Stimulated activated CD4-positive, alpha-beta T cell treated with anti-CD3 and anti-CD28 coated beads, Interleukin-4, amount 100 ng/mL, for 4 hours (primary cell): ENCODE measurements at places on chromosomes 7 and 10.

DNA sequence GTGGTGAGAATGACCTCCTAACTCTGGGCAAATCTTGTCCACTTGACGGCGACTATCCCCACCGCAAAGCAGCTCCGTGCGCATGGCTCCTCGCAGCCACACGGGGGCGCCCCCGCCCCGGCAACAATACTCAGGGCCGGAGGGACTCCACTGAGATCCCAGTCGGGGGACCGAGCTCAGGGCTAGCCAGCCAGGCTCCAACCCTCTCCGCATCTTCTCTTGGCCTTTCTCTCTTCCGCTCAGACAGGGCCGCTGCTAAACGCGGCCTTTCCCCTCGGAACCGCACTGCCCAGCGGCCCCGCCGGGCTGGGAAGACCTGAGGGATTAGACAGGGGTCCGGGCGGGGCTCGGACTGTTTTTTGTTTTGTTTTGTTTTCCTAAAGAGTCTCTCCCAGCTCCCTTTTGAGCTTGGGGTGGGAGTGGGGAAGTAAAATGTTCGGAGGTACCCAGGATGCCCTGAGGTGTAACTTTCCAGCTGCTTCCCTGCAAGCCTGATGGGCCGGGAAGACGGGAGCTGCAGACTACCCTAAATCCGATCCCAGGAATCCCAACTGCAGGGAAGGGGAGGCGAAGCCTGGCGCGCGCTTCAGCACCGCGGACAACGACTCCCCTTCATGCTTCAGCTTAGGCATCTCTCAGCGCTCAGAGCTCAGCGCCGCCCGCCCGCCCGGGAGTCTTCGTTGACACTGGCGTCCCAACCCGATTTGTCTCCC, 2.7 kb downstream of the KCNIP2 start:
- peak; percentile 63 for DNase-seq

GRCh38 chr10:3825244-3825643, 40.2 kb upstream of the KLF6 start:
- DNase-seq = no peak

DNA sequence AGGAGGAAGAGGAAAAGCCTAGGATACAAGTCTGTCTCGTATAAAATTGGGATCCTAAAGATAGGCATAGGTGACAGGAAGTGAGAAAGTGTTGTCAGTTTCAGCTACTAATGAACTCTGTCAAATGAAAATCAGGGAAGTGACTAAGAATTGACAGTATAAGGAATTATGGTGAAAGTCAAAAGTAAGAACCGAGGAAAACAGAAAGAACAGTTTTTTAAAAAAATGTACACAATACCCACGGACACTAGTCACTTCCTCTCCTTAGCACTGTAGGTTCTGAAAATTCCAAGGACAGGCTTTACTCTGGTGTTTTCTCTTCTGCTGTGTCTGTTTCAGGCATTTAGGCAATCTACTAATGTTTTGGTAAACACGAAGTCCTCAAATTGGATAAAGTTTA, 42.3 kb downstream of the ATAD1 start:
- no peak for DNase-seq

DNA sequence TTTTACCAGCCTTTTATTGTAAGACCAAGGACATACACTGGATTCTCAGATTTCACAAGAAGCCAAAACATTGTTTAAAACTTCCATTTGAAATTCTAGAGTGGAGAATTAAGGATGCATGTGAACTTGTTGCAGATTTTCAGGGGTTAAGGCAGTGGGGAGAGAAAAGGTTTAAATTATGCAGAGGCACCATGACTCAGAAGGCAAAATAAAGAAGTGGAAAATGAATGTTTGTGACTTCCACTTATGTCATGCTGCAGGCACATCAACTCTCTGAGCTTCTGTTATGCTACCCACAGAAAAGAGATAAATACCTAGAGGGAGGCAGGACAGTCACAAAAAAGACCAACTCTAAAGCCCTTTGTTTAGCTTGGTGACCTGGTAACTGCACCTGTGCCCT, 84.4 kb upstream of the BET1 start:
- no peak for DNase-seq

GRCh38 chr7:47069385-47070076, 512.4 kb downstream of the TNS3 start:
- DNase-seq = no peak

DNA sequence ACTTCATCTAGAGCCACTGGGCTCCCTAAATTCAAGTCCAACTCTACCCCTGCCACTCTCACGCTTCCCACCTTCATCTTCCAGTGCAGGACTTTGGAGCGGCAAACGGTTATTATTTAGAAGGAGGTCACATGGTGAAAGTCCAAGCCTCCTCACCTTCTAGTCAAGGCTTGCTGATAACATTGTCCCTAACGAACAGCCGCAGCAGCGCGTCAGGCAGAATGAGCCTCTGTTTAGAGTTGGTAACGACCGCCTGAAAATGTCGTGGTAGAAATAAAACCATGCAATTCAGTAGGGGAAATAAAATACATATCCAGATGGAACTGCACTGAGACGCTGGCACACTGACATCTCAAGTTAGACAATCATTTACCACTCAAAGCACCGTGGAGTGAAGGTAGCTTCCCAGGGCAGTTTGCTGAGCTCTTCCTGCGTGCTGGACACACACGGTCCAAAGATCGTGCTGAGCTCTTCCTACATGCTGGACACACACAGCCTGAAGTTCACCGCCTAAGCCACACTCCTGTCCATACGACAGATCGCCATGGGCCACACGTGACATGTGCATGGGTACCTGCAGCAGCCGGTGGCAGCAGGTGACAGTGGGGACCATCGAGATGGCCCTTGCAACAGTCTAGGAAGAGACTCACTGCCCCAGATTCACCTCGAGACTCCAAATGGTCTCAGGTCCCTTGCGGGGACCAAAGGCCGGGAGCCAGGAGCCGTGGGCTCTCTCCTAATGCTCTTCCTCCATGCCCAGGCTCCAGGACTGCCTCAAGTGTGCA, 323.5 kb downstream of the PTPRN2 start:
- no peak for DNase-seq

- DNase-seq = no peak
These were observed 25.3 kb downstream of the DNMBP start for GRCh38 chr10:99984211-99985034.

- no peak for DNase-seq
These were observed 45.3 kb upstream of the MYL10 start for GRCh38 chr7:101674439-101674838.

DNA sequence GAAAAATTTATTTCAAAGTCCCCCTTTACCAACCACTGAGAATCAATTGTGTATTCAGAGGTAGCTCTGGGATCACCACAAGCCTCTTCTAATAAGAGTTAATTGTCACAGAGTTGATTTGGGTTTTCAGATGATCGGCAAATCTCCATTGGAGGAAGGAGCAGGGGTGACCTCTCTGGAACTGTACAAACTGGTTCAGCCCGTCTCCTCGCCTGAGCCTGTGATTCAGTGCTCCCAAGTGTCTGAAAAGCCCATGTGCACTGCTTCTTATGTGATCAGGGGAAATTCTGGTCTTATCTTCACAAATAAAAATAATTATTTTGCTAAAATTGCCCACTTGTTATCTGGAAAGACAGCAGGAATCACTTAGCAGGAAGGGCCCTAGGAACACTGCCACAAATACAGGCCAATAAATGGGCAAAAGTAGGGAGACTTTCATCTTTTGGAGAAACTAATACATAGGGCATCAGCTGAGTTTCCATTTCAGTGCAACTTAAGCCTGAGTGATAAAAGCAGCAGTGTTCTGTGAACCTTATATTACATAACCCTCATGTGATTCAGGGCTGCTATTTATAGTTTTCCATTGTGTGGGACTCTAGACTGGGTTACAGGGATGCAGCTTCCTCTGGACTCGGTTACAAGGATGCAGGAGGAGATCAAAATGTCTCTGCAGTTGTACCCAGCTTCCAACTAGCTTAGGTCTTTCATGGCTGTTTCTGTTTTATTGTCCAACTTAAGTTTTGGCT, 32.3 kb downstream of the CDK1 start:
- DNase-seq = no peak

DNA sequence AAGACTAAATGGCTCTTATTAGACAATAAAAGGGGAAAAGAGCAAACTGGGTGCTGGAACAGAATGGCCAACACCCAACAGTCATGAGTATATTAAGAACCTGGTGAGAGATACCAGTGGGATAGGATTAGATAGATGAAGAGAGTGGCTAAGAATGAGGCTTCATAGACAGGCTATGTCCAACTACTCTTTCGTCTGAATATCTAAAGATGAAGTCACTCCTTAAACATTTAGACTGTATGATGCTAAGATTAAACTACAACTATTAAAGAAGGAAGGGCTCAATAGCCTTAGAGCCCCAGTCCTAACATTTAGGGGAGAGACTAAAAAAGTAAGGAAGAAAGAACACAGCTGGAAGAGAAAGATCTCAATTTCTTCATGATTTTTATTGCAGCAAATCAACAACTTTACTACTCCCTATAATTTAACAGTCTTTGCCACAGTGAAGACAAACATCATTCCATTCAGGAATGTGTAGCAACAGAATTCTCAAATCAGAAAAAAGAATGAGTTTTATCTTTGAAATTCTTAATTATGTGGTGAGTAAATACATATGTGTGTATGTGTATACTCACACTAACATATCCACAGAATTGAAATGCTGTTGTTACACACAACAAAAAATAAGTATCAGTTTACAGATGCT, 45.6 kb downstream of the CACNA2D1 start:
- DNase-seq = no peak

GRCh38 chr7:130022115-130022514, 29.1 kb downstream of the ZC3HC1 start:
- DNase-seq = no peak

GRCh38 chr7:147380926-147381325, 1209.6 kb upstream of the C7orf33 start:
- no peak for DNase-seq

DNA sequence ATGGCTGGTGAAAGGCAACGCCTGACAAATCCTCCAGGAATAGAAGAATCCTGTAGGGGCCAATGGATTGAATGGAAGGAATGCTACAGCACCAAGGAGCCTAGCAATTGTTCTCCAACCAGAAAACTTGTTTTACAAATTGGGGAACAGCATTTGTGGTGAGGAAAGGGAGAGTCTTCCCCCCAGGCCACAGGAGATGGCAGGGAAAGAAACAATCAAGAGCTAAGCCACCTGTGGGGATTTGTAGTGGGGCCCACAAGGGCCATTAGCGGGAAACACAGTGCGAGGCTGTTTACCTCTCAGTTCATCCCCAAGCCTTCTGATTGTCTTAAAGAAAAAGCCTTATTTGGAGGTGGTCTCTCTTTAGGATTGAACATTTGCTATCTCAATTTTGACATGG, 48.5 kb upstream of the KCNMA1 start:
- DNase-seq = no peak

GRCh38 chr7:94890216-94890615, 17.2 kb upstream of the PPP1R9A start:
- DNase-seq = no peak

- DNase-seq = no peak
These were observed 160.3 kb upstream of the KLF14 start for GRCh38 chr7:130894146-130894908.

- DNase-seq = no peak
These were observed 31.2 kb upstream of the GPR37 start for GRCh38 chr7:124796771-124797170.

DNA sequence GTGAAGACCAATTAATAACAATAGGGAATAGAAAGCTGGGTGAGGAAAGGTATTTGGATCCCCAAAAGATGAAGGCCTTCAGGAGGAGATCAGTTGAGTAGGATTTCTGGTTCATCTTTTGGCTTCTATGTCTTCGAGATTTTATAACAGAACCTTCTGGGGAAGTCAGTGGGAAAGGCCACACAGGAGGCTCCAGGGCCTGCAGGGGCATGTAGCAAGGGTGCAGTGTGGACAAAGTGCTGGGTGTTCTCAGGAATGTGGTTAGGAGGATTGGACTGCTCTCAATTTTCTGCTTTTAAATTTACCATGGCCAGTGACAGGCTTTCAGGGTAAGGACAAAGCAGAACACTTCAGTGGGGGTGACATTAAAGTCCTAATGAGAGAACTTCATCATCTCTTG, 378.0 kb downstream of the CCSER2 start:
- no peak for DNase-seq

DNA sequence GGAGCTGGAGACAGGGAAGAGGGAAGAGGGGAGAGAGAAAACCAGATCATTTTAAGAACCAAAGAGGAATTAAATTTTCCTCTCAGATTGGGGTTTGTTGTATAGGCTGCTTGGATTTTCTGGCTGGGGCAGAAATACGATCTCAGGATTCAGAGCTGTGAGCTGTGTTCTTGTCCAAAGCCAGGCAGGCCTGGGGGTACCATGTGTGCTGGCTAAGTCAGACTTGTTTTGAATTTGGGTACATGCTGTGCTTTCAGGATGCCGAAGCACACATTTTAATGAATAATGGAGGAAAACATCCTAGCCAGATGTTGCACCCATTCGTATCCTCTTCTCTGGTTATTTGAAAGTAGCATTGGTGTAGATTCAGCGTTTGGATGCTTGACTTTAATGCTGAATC, 170.3 kb upstream of the PODXL start:
- no peak for DNase-seq

DNA sequence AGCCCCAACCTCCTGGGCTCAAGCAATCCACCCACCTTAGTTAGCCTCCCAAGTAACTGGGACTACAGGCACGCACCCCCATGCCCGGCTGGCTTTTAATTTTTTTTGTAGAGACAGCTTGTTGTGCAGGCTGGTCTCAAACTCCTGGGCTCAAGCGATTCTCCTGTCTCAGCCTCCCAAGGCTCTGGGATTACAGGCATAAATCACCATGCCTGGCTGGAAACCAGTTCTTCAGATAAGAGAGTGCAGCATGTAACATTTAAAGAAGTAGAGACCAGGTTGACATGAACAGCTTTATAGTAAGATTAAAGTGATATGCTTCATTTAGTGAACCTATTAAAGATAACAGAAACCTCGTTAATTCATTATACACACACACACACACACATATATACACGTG, 167.9 kb upstream of the KAT6B start:
- DNase-seq = no peak

GRCh38 chr7:121153995-121154394, 165.5 kb downstream of the CPED1 start:
- DNase-seq = no peak

DNA sequence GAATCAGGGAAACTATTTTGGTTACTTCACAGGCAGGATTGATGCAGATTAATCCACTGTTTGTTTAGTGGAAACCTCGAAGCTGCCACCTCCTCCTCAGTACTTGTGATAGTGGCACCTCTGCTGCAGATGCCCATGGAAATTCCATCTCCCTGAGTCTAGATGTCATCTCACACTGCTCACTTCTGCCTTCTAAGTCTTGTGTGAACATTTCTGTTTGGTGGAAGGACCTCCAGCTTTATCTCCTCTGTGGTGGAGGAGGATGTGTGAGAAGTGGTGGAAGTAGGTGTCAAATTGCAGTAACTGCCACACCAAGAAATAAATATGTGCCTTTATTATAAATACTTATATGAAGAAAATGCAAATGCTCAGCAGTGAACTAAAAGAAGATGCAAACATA, 25.8 kb upstream of the GPR141 start:
- no peak for DNase-seq

DNA sequence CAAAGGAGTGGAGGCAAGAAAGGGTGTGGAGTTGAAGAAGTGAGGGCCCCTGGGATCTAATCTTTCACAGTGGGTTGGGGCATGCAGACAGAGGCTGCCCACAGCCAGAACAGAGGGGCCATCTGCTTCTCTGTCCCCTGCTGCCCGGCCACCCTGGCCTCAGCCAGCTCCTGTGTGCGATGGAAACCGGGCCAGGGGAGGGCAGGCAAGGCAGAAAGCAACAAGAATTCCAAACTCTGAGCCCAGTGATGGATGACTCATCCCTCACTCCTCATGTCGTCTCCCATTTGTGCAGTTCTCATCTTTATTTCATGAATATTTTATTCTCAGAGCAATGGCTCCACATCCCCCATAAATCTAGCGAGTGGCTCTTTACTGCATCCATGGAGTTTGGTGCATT, 757.1 kb downstream of the GRID1 start:
- DNase-seq = no peak
